ENCODE measurements at places on chromosomes 16 and 17. TPM values are rescaled to one million over a fixed set of nuclear protein-coding genes. Genes with fewer than 3 reads are reported as not detected.
A peak's percentile ranks its signal among the peaks of the same experiment; 100 is the strongest.

Gene CCL4L2
- total RNA-seq = 562 TPM

Gene C16orf89
- not detected for total RNA-seq

Gene SRL
- not detected for total RNA-seq

Gene SPN
- 136 TPM for total RNA-seq

Gene PTX4
- total RNA-seq = not detected

Gene PGP
- total RNA-seq = 30.9 TPM

Gene GJC1
- 10.2 TPM for total RNA-seq

- H3K4me1 ChIP-seq = no peaks in the 10 kb centered on the region
- no peak overlapping the region for H3K27ac ChIP-seq
- H3K27me3 ChIP-seq = no peaks in the 10 kb centered on the region
Observed at GRCh38 chr16:54140057-54140787, 146.4 kb downstream of the IRX3 start.

DNA sequence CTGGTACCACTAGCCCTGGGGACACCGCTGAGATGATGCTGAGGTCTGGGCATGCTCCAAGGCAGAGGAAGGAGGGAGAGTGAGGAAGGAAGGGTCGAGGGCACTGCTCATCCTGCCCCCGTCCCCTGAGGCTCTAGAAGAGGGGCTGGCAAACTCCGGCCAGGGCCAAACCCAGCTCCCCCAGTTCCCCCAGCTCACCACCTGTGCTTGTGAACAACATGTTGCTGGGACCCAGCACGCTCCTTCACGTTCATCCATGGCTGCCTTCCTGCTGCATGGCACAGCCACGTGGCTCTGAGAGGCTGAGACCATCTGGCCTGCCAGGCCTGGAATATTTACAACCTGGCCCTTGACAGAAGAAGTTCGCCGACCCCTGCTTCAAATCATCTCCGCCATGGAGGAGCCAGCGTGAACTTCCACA is 81.2 kb downstream of the RBFOX3 start:
- no peaks in the 10 kb centered on the region for H3K27me3 ChIP-seq
- H3K36me3 ChIP-seq = no peaks in the 10 kb centered on the region
- DNase-seq = no peak
- no peak overlapping the region for H3K27ac ChIP-seq

GRCh38 chr17:4782652-4783051 is 3.5 kb downstream of the VMO1 start:
- DNase-seq = no peak
- peaks cover 12% of the 10 kb centered on the region for H3K4me1 ChIP-seq
- H3K27me3 ChIP-seq = peaks cover 23% of the 10 kb centered on the region
- no peaks in the 10 kb centered on the region for H3K36me3 ChIP-seq
- H3K27ac ChIP-seq = no peak overlapping the region

DNA sequence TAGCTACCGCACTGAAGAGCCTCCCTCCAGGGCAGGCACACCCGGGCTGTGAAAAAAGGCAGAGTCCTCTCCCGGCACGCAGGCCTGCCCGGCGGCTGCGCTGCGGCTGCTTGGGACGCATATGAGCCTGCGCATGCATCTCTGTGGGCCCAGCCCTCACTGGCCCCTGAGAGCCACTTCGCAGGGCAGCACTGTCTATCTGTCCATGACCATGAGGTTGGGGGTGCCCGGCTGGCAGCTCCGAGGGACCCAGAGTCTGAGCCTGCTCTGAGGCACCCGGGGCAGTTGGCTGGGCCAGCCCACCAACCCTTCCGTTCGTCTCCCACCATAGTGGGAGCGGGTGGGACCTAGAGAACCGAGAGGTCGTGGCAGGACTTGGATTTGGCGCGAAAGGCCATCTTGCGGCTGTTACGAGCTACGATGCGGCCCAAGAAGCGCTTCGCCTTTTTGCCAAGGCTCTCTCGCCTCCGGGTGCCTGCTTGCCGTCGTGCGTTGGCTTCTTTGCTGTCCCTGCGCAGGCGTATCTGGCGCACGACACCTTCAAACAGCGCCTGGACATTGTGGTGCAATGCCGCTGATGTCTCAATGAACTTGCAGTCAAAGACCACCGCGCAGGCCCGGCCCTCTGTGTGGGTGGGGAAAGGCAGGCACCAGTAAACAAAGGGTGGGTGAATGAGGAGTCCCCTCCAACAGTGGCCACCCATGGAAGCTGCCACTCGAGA is 3.2 kb upstream of the CDH16 start:
- DNase-seq = no peak
- no peak overlapping the region for H3K4me3 ChIP-seq
- H3K27ac ChIP-seq = no peak overlapping the region
- no peaks in the 10 kb centered on the region for H3K36me3 ChIP-seq

DNA sequence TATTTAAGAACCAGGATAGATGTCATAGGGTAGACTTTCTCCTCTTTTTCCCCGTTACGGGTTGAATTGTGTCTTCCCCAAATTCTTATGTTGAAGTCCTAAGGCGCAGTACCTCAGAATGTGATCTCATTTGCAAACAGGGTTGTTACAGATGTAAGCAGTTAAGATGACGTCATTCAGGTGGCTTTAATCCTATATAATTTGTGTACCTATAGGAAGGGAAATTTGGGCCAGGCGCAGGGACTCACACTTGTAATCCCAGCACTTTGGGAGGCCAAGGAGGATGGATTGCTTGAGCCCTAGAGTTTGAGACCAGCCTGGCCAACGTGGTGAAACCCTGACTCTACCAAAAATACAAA is 99.5 kb upstream of the DHX40 start:
- H3K4me3 ChIP-seq = no peak overlapping the region
- H3K36me3 ChIP-seq = no peaks in the 10 kb centered on the region
- H3K27ac ChIP-seq = no peak overlapping the region
- DNase-seq = no peak
- H3K4me1 ChIP-seq = no peaks in the 10 kb centered on the region

DNA sequence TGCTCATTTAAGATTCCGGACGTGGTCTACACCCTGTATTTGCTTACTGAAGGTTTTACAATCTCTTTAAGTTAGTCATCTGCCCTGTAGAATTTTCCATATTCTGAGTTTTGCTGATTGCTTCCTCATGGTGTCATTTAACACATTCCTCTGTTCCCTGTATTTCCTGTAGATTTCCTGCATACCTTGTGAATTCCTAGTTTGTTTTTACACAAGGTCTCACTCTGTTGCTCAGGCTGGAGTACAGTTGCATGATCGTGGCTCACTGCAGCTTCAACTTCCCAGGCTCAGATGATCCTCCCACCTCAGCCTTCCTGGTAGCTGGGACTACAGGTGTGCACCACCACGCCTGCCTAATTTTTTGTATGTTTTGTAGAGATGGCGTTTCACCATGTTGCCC is 66.8 kb downstream of the CMIP start:
- no peaks in the 10 kb centered on the region for H3K36me3 ChIP-seq
- H3K4me3 ChIP-seq = no peak overlapping the region
- H3K27me3 ChIP-seq = no peaks in the 10 kb centered on the region
- no peak overlapping the region for H3K27ac ChIP-seq

GRCh38 chr17:80528536-80528935 is 16.1 kb upstream of the RPTOR start:
- no peak overlapping the region for H3K4me3 ChIP-seq
- H3K36me3 ChIP-seq = no peaks in the 10 kb centered on the region
- H3K27me3 ChIP-seq = no peaks in the 10 kb centered on the region
- no peak overlapping the region for H3K27ac ChIP-seq

DNA sequence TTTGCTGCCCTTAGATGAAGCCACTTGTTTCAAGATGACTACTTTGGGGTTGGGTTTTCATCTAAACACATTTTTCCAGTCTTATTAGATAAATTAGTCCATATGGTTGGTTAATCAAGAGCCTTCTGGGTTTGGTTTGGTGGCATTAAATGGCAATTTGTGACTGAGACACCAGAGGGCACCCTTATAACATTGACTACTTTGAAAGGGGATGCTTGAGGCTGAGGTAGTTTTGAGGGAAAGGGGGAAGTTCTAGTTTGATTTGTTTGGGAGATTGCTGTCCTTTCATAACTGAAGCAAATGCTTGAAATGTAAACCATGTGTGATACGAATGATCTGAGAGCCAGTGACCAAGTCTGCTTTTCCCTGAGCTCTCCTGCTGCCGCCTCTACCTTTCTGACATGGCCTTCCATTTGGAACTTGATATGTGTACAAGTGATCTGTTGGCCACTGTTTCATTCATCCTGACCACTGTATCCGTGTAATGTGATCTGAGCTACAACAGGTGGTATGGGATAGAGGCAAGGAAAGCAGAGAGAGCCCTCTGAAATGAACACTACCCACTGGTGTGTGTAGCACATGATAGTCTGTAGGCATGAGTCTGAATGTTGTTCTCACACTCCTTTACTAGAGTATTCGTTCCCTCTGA is 5.8 kb upstream of the RARA start:
- no peak overlapping the region for H3K4me3 ChIP-seq
- peaks cover 29% of the 10 kb centered on the region for H3K4me1 ChIP-seq
- H3K27me3 ChIP-seq = no peaks in the 10 kb centered on the region
- H3K27ac ChIP-seq = no peak overlapping the region
- no peak for DNase-seq
- H3K36me3 ChIP-seq = no peaks in the 10 kb centered on the region

DNA sequence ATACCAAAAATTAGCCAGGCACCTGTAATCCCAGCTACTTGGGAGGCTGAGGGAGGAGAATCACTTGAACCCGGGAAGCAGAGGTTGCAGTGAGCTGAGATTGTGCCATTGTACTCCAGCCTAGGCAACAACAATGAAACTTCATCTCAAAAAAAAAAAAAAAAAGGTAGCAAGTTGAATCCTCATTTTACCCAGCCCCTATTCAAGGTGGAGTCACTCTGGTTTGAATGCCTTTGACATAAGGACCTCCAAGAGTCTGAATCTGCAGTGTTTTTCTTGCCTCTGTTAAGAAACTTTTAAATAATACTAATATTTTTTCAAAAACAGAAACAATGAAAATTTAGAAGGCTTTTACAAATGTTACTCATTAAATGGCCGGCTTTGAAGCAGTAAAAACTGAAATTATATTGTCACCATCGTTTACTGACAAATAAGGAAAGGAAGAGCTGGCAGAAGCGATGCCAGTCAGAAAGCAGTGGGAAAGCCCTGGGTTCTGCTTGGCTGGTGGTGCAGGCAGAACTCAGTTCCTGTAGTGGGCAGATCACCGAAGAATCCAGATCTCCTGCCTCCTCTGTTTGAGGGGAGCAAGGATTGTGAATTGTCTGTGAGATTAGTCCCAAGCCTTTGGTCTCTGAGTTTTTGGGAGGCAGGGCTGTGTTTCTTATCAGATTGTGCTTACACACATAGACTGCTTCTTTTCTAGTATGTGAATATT is 99.7 kb upstream of the HAS3 start:
- no peaks in the 10 kb centered on the region for H3K4me1 ChIP-seq
- H3K27ac ChIP-seq = no peak overlapping the region
- H3K27me3 ChIP-seq = no peaks in the 10 kb centered on the region
- H3K4me3 ChIP-seq = no peak overlapping the region

DNA sequence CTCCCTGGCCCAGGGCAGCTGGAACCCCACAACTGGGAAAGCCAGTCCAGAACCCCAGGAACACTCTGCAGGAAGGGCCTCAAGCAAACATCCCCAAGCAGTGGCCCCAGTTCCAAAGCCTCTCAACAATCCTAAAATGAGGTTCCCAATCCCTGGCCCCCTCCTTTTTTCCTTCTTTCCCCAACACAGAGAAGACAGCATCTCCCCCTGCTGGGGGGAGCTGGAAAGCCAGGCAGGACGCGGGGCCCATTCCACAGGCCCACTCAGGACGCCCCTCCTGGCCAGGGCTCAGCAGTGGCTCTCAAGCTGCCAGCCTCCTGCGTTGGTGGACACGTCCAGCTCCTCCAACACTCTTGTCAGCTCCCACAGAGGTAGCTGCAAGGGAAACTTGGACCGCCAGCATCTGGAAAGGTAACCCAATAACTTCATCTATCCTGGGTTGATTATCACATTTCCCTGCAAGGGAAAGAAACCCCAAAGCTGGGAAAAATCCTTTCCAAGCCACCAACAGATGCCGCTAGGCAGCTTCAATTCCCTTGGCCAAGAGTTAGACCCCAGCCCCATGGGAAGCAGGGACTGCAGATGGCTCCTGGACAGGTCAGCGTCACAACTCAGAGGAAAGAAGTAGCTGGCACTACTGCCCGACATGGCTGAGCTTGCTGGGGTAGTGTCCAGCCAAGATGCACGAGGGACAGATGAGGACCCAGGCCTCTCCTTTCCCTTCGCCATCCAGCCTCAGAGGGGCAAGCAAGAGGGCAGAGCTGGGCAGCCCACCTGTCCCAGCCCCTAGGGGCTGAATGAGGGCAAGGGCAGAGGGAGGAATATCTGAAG is 7.6 kb downstream of the HDAC5 start:
- no peak overlapping the region for H3K4me3 ChIP-seq
- DNase-seq = no peak
- H3K27ac ChIP-seq = no peak overlapping the region
- no peaks in the 10 kb centered on the region for H3K27me3 ChIP-seq
- H3K36me3 ChIP-seq = no peaks in the 10 kb centered on the region

GRCh38 chr17:17151541-17151940 is 54.6 kb downstream of the PLD6 start:
- no peak overlapping the region for H3K4me3 ChIP-seq
- H3K4me1 ChIP-seq = peaks cover 26% of the 10 kb centered on the region
- DNase-seq = no peak
- H3K27ac ChIP-seq = no peak overlapping the region
- H3K36me3 ChIP-seq = peaks cover 39% of the 10 kb centered on the region

DNA sequence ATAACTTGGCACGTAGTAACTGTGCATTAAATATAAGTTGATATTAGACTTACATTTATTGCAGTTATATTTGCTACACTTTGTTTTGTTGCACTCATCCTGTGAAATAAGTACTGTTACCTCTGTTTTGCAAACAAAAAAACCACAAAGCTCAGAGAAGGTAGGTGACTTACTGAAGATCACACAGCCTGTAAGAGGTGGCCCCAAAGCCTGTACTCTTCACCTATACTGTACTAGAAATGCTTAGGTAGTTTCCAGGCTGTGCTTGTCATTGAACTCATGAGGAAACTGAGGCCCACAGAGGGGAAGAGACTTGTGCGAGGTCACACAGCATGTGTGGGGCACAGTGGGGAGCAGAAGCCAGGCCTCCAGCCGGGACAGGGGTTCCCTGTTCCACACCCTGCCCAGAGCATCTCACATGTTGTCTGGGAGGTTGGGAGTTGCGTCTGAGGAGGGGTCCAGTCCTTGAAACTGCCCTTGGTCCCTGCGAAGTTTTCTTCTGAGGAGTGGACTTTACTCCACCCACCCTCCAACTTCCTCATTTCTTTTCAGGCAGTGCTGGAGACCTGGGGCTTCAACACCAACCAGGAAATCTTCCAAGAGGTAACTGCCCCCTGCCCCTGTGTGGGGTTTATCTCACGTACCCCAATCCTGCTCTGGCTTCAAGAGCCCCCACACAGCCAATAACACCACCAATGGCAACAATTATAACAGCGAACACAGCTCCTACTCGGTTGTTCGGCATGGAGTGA is 13.0 kb downstream of the CETP start:
- no peaks in the 10 kb centered on the region for H3K36me3 ChIP-seq
- H3K4me1 ChIP-seq = peaks cover 28% of the 10 kb centered on the region
- H3K4me3 ChIP-seq = no peak overlapping the region

- H3K27me3 ChIP-seq = no peaks in the 10 kb centered on the region
- H3K36me3 ChIP-seq = peaks cover 19% of the 10 kb centered on the region
- H3K27ac ChIP-seq = no peak overlapping the region
- no peak for DNase-seq
- no peak overlapping the region for H3K4me3 ChIP-seq
Observed at GRCh38 chr16:89646906-89647305, 10.6 kb downstream of the CHMP1A start.

GRCh38 chr16:57930533-57930932 is 40.4 kb downstream of the CNGB1 start:
- no peaks in the 10 kb centered on the region for H3K36me3 ChIP-seq
- no peaks in the 10 kb centered on the region for H3K27me3 ChIP-seq
- no peak for DNase-seq
- no peak overlapping the region for H3K27ac ChIP-seq
- no peaks in the 10 kb centered on the region for H3K4me1 ChIP-seq

GRCh38 chr16:89422905-89423630 is 67.3 kb downstream of the ANKRD11 start:
- H3K27ac ChIP-seq = no peak overlapping the region
- H3K4me3 ChIP-seq = no peak overlapping the region
- peak; percentile 42 for DNase-seq
- H3K27me3 ChIP-seq = no peaks in the 10 kb centered on the region
- H3K4me1 ChIP-seq = peaks cover 87% of the 10 kb centered on the region
